Neural progenitor cell (in vitro differentiated cells): ENCODE measurements at places on chromosomes 2 and 18. TPM values are rescaled to one million over a fixed set of nuclear protein-coding genes. Genes with fewer than 3 reads are reported as not detected.

DNA sequence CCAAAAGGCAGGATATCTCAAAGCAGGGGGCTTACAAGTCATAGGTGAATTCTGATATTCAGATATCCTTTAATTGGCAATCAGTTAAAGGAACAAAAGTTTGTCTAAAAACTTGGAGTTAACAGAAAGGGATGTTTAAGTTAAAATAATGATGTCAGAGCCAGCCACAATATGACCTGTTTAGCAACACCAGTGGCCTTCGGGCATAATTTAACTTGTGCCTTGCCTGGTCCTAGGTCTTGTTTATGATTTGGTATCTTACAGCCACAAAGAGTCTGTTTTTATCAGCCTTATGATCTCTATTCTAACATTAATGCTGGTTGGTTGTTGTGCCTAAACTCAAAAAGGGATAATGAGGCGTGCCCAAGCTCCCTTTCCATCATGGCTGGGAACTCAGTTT is 252.9 kb downstream of the RNF152 start:
- H3K27ac ChIP-seq, result no peak overlapping the region
- DNase-seq, result no peak
- H3K27me3 ChIP-seq, result no peaks in the 10 kb centered on the region
- H3K4me3 ChIP-seq, result no peak overlapping the region
- H3K4me1 ChIP-seq, result peaks cover 29% of the 10 kb centered on the region

- no peak overlapping the region for H3K4me3 ChIP-seq
- no peak overlapping the region for H3K27ac ChIP-seq
- no peak for DNase-seq
- H3K36me3 ChIP-seq, result no peaks in the 10 kb centered on the region
- no peaks in the 10 kb centered on the region for H3K27me3 ChIP-seq
Measured at GRCh38 chr18:69246027-69246426, 154.7 kb upstream of the DOK6 start.

DNA sequence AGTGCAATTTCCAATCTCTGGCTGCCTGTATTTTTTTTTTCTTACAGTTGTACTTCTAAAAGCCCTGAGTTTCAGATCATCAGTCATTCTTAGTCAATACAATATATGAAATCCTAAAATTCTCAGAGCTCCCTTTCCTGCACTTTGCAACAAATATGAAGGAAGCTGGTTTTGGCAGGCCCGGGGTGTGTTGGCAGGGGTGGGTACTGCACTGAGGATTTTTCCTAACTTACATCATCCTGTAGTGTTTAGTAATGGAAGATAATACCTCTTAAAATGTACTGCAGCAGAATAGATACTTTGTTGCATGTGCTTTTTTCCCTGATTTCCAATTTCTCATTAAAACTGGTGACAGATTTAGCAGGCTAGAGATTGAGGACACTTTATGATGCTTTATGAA is 374.6 kb downstream of the PTH2R start:
- DNase-seq, result no peak
- no peak overlapping the region for H3K27ac ChIP-seq
- H3K4me3 ChIP-seq, result no peak overlapping the region
- H3K36me3 ChIP-seq, result no peaks in the 10 kb centered on the region

DNA sequence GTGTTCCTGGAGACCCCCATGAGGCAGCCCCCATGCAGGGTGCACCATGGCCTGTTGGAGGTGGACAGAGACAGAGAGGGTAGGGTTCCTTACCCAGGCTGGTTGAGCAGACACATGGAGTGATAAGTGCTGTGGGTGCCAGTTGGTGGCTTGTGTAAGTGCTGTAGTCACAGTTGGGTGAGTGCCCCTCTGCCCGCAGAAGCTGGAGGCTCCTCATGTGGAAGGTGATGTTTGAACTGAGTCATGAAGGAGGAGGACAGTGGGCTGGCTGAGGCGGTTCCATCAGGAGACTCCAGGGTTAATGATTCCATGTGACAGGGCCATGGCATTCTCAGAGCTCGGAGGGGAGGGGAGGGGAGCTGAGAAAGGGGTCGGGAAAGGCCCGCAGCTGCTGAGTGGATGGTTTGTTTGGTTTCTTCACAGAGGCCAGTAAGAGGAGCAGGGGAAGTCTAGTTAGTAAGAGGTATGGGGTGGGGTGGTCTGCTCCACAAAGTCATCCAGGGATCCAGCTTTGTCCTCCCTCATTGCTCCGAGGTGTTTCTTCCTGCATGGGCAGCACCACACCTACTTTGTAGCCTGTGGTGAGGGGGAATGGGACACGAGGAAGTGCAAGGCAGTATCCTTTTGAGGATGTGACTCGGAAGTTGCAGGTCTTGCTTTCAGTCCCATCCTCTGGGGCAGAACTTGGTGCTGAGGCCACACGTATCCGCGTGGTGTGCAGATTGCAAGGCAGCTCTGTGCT is 13.6 kb downstream of the IMPA2 start:
- H3K27ac ChIP-seq, result no peak overlapping the region
- H3K4me1 ChIP-seq, result peaks cover 11% of the 10 kb centered on the region
- peak; percentile 41 for DNase-seq
- H3K4me3 ChIP-seq, result no peak overlapping the region

Gene PKDCC
- 70.4 and 133 TPM in 2 replicates for total RNA-seq

Gene RGPD4
- 0.06 and 0.07 TPM in 2 replicates for total RNA-seq

Gene SOCS6
- 30.3 and 45.1 TPM in 2 replicates for total RNA-seq

Gene GALM
- total RNA-seq, result 7.1 and 8.3 TPM in 2 replicates

Gene PCARE
- not detected in 2 replicates for total RNA-seq

Gene SFTPB
- not detected in 2 replicates for total RNA-seq
